ENCODE measurements at places on chromosomes 1 and 21.

- H3K27ac ChIP-seq: no peak overlapping the region
- no peaks in the 10 kb centered on the region for H3K27me3 ChIP-seq
- H3K4me3 ChIP-seq: peak overlapping the region; percentile 31
- H3K4me1 ChIP-seq: peaks cover 34% of the 10 kb centered on the region
These were observed 23.6 kb downstream of the PTPRU start for GRCh38 chr1:29259802-29260441.

DNA sequence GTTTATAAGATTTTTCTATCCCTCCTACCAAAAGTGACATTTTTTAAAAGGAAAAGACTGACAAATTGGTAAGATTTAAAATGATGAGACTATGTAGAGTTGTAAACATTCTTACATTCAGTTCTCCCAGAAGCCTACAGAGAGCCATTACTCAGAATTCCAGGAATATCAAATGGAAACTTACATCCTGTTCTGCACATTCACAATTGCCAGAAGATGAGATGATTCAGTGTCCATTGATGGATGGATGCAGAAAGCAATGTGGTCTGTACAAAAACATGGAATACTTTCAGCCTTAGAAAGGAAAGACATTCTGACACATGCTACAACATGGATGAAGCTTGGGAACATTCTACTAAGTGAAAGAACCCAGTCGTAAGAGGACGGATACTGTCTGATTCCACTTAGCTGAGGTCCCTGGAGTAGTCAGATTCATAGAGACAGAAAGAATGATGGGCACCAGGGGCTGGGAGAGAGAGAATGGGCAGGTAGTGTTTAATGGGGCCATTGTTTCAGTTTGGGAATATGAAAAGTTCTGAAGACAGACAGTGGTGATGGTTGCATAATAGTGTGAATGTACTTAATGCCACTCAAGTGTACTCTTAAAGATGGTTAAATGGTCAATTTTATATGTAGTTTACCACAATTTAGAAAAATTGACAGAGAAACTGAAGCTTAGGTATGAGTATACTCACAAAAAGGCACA lies 16.6 kb downstream of the MX1 start:
- H3K27me3 ChIP-seq: no peaks in the 10 kb centered on the region
- no peak for DNase-seq
- no peak overlapping the region for H3K27ac ChIP-seq

GRCh38 chr1:153958961-153959260 lies 499 bp upstream of the CRTC2 start:
- peaks cover 12% of the 10 kb centered on the region for H3K36me3 ChIP-seq
- H3K4me3 ChIP-seq: peak overlapping the region; percentile 92
- H3K27ac ChIP-seq: peak overlapping the region; percentile 95
- no peaks in the 10 kb centered on the region for H3K27me3 ChIP-seq
- DNase-seq: no peak
- H3K4me1 ChIP-seq: peaks cover 42% of the 10 kb centered on the region

DNA sequence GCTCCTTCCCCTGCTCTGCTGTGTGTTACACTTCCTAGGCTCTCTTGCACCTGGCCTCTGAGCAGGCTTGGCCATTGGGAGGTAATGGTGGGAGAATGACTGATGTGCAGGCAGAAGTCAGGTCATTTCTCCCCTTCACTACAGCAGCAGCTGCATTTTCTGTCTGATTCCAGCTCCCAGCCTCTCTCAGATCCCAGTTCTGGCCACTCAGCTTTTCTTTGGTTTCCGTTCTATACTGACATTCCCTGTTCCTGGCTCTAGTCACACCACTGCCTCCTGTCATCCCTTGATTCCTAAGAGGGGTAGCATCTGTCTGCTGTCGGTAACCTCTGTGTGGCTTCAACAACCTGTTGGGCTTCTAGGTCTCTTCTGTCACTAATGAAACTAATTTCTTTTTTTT lies 127.7 kb upstream of the HOOK1 start:
- peaks cover 63% of the 10 kb centered on the region for H3K4me1 ChIP-seq
- H3K36me3 ChIP-seq: no peaks in the 10 kb centered on the region
- H3K27ac ChIP-seq: no peak overlapping the region
- no peak overlapping the region for H3K4me3 ChIP-seq

DNA sequence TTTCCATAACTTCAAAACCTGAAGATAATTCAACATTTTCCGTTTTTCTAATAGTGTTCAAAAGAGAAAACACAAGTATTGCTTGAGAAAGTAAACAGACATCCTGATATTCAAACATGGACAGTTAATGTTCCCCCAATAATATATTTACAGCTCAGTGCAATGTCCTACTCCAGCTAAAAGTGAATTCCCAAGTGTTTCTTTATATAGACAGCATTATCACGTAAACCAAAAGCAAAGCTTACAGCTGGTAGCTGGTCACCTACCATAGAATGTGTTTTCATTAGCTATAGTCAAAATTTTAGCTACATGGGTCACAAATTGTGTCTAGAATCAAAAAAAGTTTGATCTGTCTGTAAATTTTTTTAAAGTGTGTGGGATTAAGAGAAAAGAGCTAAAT lies 34.9 kb downstream of the WLS start:
- peaks cover 15% of the 10 kb centered on the region for H3K36me3 ChIP-seq
- H3K27ac ChIP-seq: peak overlapping the region; percentile 60
- H3K4me1 ChIP-seq: peaks cover 56% of the 10 kb centered on the region
- H3K4me3 ChIP-seq: no peak overlapping the region

- no peak for DNase-seq
- H3K27ac ChIP-seq: no peak overlapping the region
- H3K36me3 ChIP-seq: no peaks in the 10 kb centered on the region
- H3K4me1 ChIP-seq: no peaks in the 10 kb centered on the region
These were observed 34.0 kb upstream of the BCAR3 start for GRCh38 chr1:93715529-93716126.

- peaks cover 54% of the 10 kb centered on the region for H3K4me1 ChIP-seq
- H3K27ac ChIP-seq: peak overlapping the region; percentile 47
- H3K4me3 ChIP-seq: peak overlapping the region; percentile 10
- DNase-seq: no peak
- H3K27me3 ChIP-seq: no peaks in the 10 kb centered on the region
These were observed 54.8 kb downstream of the SIPA1L2 start for GRCh38 chr1:232574889-232575762.

DNA sequence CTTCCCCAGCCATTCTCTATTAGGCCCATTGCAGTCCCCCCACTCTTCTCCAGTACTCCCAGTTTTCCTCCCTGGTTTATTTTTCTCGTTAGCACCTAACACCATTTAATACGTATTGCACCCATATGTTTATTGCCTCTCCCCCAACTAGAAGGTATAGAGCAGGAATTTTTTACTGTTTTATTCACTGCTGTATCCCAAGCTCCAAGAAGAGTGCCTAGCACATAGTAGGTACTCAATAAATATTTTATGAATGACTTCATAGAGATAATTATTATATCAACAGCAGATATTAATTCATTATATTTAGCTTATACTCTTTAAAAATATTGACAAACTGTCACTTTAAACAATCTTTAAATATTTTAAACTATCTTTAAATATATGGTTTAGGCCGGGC lies 5.7 kb upstream of the ACOT7 start:
- H3K27ac ChIP-seq: no peak overlapping the region
- DNase-seq: no peak
- H3K27me3 ChIP-seq: no peaks in the 10 kb centered on the region
- H3K4me3 ChIP-seq: no peak overlapping the region
- no peaks in the 10 kb centered on the region for H3K36me3 ChIP-seq

DNA sequence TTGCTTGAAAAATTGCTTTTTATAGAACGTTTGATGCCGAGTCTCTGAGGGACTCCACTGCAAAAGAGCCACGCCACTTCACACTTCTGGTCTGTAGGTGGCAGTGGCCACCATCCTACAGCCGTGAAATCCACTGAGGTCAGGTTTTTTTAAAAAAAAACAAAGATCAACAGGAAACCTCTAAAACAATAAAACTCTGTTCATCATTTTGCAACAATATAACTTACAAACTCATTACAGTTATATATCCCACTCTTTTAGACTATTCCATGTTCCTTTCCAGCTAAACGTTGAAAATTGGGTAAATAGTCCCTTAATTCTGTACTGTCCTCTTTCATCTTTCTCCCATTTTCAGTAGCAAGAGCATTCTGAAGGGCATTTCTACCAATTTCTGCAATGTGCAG lies 64.6 kb upstream of the FMN2 start:
- no peaks in the 10 kb centered on the region for H3K27me3 ChIP-seq
- no peak overlapping the region for H3K4me3 ChIP-seq
- no peaks in the 10 kb centered on the region for H3K36me3 ChIP-seq
- no peak overlapping the region for H3K27ac ChIP-seq
- H3K4me1 ChIP-seq: no peaks in the 10 kb centered on the region
- no peak for DNase-seq

GRCh38 chr21:14707511-14708020 lies 161.5 kb upstream of the SAMSN1 start:
- peaks cover 5% of the 10 kb centered on the region for H3K4me1 ChIP-seq
- no peak overlapping the region for H3K4me3 ChIP-seq
- no peaks in the 10 kb centered on the region for H3K27me3 ChIP-seq
- no peak for DNase-seq
- no peak overlapping the region for H3K27ac ChIP-seq

DNA sequence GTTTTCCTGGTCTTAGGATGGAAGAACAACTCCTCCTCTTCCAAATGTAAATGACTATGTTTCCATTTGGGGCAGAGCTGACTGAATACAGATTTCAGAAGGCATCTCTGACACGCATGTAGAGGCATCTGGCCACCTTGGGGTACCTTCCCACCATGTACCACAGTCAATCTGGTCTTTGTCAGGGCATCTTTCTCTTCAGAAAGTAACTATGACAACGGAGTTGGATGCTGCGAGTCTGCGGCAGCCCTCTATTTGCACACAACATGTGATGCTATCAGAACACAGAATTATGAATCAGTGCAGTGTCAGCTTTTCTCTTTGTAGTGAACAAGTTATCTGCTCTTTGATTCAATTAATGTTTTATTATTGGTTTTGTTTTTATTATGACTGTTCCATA lies 94.7 kb downstream of the TSEN15 start:
- peaks cover 15% of the 10 kb centered on the region for H3K4me1 ChIP-seq
- H3K27ac ChIP-seq: no peak overlapping the region
- no peaks in the 10 kb centered on the region for H3K27me3 ChIP-seq
- no peak for DNase-seq

GRCh38 chr1:243253926-243254232 lies 1.2 kb downstream of the CEP170 start:
- H3K27ac ChIP-seq: peak overlapping the region; percentile 98
- no peaks in the 10 kb centered on the region for H3K27me3 ChIP-seq
- peaks cover 8% of the 10 kb centered on the region for H3K4me1 ChIP-seq

GRCh38 chr21:33202464-33203363 lies 27.0 kb upstream of the IFNAR2 start:
- H3K27ac ChIP-seq: no peak overlapping the region
- no peaks in the 10 kb centered on the region for H3K4me1 ChIP-seq
- H3K4me3 ChIP-seq: no peak overlapping the region
- no peaks in the 10 kb centered on the region for H3K27me3 ChIP-seq
- DNase-seq: no peak
